ENCODE measurements at places on chromosomes 5 and 9. TPM values are rescaled to one million over a fixed set of nuclear protein-coding genes. Genes with fewer than 3 reads are reported as not detected.

AFF4 gene
- total RNA-seq: 63.6 TPM

PPIC gene
- not detected for total RNA-seq

GPR151 gene
- not detected for total RNA-seq

ZNF483 gene
- total RNA-seq: 30.7 TPM

DNA sequence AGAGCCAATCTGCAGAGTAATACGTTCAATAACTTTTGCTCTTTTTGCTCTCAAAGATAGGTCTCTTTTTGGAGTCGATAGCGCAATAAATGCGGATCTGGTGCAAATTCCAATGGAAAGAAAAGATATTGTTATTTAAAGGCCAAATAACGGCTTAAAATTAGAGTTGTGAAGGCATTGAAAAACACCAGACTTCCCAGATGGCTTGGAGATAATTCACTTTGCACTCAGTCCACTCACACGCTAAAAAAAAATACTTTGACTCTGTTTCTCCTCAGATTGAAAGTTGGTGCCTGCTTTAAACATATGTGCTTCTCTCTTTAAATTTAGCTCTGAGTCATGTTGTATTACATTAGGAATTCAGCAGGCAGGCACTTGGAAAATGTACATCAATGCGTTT, 19.5 kb upstream of the MED27 start:
- no peak for DNase-seq

DNA sequence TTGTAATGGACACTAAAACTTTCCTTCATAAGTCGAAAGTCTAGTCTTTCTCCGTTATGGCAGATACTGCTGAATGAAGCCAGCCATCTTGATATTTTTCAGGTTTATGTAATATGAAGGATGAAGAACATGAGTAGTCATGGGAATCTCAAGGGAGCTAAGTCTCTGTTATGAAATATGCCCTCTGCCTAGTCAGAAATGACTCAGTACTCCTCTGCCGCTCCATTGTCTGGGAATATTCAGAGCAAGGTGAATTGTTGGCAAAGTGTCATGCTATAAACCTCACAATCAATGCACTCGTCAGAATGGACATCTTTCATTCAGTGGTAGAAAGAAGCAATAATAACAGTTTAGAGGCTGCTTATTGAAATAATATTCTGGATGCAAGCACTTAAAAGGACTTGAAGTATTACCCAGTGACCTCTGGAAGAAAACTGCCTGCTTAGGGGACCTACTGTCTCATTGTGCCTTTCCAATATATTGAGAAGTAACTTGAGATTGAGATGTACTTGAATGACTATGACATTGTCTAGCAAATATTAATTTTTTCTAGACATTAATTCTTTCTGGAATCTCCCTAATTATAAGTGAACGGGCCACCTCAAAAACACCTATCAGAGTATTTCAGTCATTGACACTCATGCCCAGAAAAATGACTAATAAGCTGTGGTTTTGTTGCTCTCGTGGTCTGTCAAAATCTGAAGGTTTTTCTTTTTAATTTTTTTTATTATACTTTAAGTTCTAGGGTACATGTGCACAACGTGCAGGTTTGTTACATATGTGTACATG, 1011.5 kb upstream of the ACO1 start:
- no peak for DNase-seq

DNA sequence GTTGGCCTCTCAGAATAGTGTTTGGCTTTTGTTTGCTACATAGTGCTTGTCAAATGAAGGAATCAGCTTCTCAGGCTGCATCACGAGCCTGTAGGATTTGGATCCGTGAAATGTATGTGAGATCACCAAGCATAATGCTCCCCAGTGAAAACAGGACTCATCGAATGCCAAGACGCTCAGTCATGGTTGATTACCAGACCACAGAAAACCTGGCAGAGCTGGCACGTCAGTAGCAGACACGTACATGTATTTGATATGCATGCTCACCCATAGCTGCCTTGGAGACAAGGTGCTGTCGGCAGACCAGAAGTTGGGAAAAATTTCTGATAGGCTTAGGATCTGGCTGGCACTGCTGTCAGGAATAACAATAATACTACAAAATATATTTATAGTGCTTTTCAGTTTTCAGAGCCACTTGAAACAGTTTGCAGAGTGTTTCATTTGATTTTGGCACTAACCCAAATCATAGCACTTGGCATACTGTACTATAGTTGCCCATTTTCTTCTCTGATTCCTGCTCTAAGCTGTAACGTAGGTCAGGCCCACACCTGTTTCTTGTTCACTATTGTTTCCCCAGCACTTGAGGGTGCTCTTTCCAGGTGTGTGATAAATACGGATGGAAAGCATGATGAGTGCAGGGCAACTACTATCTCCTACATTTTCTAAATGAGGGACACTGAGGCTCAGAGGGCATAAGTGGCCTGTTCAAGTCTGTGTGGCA, 226.1 kb downstream of the NR3C1 start:
- no peak for DNase-seq

DNA sequence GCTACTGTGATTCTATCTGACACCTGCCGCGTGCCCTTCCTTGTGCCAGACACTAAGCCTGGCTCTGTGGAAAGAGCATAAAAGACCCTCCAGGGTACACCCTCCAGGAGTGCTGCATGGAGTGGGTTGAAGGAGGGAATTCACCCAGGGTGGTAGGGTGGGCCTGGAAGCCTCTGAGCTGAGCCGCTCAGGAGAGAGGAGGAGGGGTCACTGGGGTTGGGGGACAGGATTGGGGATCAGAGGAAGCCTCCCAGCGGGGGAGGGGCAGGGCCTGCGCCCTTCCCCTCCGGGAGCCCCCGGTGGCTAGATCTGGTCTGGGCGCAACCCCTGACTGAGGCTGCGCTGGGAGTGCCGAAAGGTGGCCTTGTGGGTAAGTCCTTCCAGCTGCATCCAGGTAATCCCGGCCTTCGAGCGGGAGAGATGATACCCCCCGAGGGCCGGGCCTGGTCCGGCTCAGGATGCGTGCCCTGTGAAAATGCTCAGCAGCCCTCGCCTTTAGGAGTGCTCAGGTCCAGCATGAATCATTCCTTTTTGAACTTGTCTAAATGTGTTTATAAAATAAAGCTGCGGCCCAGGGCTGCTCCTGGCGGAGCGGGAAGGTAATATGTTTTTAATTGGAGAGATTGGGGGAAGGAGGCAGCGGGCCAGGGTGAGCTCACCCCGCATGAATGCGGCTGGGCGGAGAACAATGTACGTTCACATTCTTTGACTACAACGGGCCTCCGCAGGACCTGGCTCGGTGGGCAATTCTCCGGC, 118.1 kb upstream of the SMIM23 start:
- peak; percentile 90 for DNase-seq

GRCh38 chr9:6764523-6764922, 6.8 kb downstream of the KDM4C start:
- no peak for DNase-seq

GRCh38 chr5:80143491-80143890, 108.3 kb downstream of the THBS4 start:
- no peak for DNase-seq

- no peak for DNase-seq
These were observed 8.9 kb downstream of the ZBTB34 start for GRCh38 chr9:126869368-126869767.

DNA sequence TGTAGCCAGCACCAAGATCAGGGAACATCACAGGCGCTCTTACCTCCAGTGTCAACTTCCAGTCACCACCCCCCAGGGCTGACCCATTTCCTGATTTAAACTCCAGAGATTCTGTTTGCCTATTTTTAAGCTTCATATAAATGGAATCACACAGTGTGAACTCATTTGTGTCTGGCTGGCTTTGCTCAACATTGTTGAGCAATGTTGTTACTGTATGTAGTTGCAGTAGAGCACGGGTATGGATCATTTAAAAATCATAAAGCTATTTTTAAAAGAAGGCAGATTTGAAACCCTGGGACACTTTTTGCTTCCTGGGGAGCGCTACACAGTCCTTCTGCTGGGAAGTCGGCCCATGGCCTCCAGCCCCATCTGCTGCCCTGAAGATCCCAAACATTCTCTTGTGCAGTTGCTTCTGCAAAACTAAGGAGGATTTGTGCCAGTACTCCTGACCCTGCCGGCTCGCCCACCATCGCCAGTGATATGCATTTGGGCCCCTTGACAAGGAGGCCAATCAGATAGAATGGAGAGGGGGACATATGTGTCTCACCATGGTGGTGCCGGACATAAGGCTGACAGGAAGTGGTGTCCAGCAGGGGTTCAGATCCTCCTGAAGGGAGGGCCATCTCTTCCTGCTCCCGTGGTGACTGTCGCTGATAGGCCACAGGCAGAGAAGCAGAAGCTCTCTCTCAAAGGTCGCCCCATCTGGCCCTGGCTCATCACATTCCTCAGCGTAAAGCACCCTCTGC, 13.3 kb downstream of the DCANP1 start:
- DNase-seq: no peak

DNA sequence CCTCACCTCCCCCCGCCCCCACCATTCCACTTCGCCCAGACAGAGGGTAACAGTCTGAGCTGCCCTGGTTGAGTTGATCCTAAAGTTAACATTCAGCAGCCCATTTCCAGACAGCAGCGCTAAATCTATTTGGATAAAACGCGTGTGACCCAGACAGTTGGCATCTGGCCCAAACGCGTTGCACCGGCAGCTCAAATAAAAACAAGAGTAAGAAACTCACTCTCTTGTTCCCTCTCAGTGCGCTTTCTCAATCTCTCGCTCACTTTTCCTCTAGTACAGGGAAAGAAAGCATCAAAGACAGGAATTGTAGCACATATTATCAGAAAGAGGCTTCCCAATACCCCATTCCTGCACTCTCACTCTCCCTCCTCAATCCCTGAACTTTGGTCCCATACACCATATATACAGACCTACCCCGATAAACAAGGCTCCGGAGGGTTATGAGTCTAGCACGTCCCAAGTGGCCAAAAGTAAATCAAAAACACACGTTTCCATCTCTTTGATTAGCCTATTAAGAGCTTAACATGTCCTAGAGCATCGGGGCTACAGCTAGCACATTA, 1.3 kb downstream of the ADAMTS6 start:
- peak; percentile 28 for DNase-seq

DNA sequence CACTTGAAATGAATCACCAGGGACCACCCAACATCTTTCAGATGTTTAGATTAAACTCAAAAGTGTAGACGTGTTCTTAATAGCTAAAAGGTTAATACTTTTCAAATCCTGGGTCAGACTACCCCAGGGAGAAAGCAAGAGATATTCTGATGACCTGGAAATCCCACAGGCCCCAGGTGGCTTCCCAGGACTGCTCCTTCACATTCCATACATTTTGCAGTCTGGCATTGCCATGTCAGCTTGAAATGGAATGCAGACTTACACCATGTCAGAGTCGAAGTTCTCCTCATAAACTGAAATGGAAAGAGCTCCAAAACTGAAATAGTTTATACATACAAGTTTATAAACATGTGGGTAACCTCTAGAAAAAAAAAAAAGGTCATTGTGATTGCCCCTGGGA, 61.5 kb downstream of the TMEM167A start:
- peak; percentile 18 for DNase-seq

DNA sequence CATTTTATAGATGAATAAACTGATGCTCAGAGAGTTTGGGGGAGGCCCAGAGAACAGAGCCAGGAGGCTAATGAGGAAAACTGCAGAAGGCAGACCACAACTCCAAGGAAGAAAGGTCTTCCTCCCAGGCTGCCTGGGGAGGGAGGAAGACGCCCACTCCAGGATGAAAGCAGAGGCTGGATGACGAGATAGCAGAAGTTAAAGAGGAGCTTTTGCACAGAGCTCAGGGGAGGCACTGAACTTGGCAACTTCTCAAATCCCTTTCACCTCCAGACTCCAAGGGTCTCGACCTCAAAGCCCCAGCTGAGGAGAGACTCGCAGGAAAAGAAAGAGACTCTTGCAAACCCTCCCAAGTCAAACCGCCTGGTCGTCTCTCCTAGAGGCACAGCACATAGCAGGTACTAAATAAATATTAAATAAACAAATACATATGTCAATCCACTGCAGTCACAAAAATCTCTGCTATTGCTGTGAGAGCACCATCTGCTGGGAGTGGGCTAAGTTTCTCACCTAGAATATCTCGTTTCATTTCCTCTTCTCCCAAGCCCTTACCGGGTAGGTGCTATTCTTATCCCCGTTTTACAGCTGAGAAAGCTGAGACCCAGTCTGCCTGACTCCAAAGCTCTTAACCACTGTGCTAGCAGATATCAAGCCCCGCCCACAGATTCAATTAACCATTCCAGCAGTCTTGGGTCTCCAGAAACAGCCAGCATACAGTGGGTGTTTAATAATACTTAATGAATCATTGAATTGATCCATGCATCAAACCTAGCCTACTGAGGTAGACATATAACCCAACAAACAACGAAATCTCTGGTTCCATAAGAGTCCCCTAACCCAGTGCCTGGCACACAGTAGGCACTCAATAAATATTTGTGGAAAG, 97.8 kb upstream of the HAND1 start:
- no peak for DNase-seq

GRCh38 chr9:80292231-80292630, 720.5 kb downstream of the TLE4 start:
- no peak for DNase-seq
